ENCODE measurements at places on chromosomes 1 and 21.

DNA sequence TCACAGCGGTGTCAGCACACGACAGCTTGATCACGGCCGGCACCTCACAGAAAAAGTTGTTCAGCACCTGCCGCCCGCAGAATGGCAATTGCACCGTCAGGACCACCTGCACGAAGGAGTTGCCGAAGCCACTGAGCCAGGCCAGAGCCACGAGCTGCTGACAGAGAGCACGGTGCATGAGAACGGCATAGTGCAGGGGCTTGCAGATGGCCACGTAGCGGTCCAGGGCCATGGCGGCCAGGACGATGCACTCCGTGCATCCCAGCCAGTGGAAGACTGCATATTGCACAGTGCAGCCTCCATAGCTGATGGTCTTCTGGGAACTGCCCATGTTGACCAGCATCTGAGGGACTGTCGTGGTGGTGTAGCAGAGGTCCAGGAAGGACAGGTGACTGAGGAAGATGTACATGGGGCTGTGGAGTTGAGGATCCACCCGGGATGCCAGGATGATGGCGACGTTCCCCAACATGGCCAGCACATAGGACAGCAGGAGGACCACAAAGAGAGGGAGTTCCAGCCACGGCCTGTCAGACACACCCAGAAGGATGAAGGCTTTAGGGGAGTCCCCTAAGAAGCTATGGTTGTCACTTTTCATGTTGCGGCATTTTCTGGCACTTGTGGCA lies 6.4 kb downstream of the OR2B11 start:
- no peak for DNase-seq

GRCh38 chr1:212916481-212917133 lies 33.7 kb upstream of the VASH2 start:
- DNase-seq: peak; percentile 63

DNA sequence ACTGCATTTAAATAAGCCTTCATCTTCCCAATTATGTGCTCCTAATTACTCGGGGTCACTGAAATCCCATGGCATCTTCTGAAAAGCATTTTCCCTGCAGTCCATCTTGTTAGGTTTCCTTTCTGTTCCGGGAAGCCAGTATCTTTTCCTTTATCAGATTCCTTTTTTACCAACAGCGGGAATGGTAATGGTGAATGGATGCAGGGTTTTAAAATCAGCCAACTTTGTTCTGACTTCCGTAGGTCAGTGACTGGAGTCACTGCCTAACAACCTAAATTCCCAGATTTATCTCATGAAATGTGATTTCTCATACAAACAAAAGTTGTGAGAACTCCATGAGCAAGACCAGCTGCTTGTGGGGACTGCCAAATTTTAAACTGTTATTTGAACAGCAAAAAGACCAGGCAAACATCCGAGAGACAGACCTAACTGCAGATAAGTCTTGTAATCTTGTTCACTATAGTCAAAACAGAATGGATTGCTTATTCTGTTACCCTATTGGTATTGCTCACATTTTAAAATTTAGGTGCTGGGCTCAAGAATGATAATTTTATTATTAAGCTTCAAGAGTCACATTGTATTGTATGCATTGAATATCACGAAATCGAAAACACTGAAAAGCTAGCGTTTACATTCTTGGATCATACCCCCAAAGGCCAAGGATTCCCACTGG lies 1.2 kb upstream of the RWDD3 start:
- no peak for DNase-seq

GRCh38 chr1:50521703-50522102 lies 98.5 kb upstream of the DMRTA2 start:
- no peak for DNase-seq

DNA sequence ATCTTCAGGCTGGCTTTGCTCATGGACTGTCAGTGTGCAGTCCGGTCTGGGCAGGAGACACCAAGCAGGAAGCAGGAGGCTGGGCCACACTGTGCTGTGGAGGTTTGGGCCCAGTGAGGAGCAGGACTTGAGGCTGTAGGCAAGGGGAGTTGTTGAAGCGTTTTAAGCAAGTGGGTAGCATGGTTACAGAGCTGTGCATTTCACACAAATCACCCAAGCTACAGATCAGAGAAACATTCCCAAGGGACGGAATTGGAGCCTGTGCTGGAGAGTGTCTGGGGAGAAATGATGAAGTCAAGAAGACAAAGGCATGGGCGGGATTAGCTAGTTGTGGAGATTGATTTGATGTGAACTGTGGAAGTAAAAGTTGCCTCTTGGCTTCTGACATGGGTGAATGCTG lies 60.9 kb downstream of the KIF21B start:
- no peak for DNase-seq

DNA sequence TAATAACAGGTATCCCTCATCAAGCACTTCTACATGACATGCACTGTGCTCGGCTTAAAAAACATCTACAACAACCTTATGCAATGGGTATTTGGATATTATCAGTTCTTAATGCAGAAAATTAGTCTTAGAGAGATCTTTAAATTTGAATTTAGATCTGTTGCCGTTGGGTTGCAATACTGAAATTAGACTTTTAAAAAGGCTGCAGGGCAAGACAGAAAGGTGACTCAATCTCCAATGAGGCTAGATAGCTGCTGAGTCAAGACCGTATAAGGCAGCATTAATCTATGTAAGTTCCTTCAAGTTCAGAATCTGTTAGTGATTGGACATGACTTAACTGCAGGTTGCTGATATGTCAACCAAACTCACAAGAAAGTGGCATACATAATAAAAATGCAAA lies 37.3 kb downstream of the OLFM3 start:
- DNase-seq: no peak

GRCh38 chr1:19559641-19560040 lies 74.3 kb upstream of the CAPZB start:
- no peak for DNase-seq

GRCh38 chr21:37700641-37701202 lies 215.5 kb downstream of the KCNJ6 start:
- DNase-seq: peak; percentile 46

DNA sequence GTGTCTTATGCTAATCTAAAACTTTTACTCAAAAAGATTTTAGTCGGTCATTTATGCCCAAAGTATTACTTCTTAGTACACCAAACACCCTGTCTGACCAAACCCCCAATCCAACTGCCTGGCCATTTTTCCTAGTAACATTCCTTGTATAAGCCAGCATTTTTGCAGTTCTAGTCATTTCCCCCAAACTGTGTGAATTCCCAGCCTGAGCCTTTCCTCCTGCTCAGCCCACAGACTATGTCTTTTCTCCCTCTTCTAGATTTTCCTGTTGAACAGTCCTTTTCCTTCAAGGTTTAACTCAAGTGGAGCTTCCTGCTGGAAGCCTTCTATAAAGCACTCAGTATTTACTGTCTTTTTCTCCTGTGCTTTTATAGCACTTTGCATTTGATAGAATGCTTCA lies 843.8 kb downstream of the USP25 start:
- DNase-seq: no peak

DNA sequence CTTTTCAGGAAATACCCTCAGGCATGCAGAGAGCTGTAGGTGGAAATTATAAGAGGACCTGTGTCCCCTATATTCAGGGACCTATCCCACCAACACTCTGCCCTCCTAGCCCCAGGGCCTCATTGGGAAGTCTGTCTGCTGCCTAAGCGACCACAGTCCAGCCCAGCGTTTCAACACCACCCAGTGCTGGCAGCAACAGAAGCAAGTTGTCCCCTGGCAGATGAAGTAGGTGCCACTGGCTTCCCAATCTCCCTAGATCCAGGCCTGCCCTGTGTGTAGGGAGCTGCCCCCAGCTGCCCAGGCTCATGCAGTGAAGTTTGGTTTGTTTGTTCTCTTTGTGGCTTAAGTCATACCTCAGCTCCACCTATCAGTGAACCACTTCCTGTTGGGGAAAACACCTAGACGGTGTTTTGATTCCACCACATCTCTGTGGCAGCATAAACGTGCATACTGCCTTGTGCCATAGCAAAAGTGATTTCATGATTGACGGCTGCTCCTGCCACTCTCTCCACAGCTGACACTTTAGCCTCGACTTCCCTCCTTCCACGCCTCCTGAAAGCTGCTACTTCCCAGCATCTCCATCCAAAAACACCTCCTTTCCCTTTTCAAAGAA lies 8.1 kb upstream of the LEFTY1 start:
- no peak for DNase-seq

- DNase-seq: no peak
These were observed 106.8 kb downstream of the NTNG1 start for GRCh38 chr1:107247679-107248078.

DNA sequence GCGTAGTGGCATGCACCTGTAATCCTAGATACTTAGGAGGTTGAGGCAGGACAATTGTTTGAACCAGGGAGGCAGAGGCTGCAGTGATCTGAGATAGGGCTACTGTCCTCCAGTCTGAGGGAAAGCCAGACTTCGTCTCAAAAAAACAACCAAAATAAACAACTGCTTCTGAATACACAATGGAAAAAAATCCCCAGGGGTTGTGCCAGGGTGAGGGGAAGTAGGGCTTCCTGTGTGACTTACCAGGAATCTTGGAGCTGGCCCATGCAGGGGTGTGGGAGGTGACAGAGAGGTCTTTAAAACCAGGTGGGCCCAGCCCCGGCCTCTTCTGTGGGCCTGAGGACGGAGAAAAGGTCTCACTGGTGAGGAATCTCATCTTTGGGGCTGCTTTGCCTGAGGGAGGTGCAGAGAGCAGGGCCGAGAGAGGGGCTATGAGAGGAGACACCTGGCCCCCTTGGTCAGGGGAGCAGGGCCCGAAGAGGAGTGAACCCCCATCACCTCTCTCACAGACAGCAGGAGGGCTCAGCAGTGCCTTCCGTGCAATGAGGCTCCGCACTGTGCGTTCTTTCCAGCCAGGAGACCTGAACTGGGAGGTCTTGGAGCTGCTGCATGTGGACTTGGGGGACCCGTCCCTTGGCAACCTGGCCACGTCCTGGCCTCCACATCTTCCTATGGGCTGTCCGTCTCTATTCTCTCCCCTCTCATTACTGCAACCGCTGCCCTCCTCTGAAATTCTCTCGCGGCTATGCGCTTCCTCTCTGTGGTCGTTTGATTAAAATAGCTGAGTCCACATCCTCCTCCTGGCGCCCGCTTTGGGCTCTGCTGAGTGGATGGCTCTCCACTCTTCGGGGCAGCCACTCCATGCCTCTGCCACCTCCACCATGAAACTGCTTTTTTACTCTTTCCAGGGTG lies 10.7 kb downstream of the PLA2G5 start:
- no peak for DNase-seq

- DNase-seq: no peak
These were observed 124.4 kb downstream of the HUNK start for GRCh38 chr21:31997191-31997590.

DNA sequence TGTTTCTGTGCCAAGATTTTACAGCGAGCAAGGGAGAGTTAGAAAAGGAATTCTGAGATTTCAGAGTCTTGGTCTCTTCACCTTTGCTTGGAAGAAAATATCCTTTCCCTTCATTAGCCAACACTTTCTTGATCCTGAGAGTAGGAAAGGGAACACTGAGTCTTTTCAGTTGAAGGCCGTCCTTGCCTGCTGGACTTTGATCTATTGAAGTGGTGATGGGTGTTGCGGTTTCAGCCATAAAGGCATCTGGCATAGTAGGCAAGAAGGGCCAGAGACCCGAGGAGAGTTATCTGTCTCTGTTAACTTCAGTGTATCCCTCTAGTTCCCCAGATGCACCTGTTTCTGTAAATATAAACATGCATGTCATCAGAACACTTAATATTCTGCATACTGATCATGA lies 9.7 kb downstream of the SELE start:
- no peak for DNase-seq
